NCI-H2171 treated with DMSO at 0.1 percent for 48 hours (cell line): ENCODE measurements at places on chromosomes 7 and 10.

- no peak for DNase-seq
Observed at GRCh38 chr7:14332155-14332554, 342.7 kb upstream of the ETV1 start.

- DNase-seq, result no peak
Observed at GRCh38 chr7:463362-463781, 56.3 kb downstream of the PDGFA start.

DNA sequence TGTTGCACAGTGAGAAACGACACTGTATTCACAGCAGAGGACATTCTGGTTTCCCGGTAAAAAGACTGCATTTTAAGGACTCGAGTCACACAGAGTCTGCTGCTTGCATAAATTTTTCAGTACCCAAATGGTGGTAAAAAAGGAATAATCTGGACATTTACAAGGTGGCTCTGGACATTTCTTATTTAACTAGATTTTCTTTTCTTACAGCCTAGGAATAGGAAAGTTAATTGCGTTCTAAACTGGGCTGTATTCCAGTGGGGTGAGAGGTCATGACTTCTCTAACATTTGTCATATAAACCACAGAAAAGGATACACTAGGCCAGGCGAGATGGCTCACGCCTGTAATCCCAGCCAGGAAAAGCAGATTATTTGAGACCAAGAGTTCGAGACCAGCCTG, 237.5 kb upstream of the KLF6 start:
- DNase-seq, result no peak

DNA sequence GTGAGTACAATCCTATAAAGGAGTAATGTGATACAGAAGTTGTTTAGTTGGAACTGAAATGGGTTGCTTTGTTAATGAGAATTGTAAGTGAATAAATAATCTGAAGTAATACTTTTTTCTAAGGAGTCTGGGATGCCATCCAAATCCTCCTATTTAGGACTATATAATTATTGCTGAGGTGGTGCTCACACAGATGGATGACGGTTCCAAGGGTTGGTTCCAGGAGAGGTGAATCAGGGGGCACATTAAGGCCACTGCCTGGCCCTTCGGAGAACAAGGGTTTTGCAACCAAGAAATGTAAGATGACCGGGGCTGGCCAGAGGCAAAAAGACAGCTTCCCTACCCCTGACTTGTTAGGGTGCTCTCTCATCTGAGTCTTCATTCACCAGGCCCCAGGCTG, 352.7 kb downstream of the PHTF2 start:
- DNase-seq, result peak; percentile 65

GRCh38 chr10:10520491-10521385, 496.9 kb upstream of the CELF2 start:
- DNase-seq, result no peak

DNA sequence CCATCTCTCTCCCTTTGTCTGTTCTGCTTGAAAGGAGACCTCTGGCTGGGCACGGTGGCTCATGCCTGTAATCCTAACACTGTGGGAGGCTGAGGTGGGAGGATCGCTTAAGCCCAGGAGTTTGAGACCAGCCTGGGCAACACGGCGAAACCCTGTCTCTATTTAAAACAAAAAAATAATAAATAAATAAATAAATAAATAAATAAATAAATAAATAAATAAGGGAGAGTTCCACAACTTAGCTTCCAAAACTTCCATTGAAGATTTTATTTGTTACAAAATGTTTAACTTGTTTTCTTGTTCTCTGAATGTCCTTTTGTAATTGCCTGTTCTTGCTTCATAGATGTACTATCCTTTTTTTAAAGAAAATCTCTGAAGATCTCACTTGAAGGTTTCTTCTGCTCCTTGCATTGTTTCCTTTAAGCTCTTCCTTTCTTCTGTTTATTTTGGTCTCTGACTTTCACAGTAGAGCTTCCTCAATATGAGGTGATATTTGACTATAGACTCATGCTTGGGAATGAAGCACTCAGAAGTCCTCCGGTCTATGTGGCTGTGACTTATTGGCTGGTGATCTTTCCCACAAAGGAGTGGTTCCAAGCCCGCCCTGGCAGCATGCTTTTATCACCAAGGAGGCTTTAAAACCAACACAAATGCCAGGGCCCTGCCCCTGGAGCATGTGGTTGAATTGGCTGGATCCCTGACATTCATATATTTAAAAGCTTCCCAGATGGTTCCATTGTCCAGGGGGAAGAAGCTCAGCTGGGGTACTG, 18.1 kb upstream of the NPTX2 start:
- DNase-seq, result no peak

- DNase-seq, result no peak
Observed at GRCh38 chr7:31003721-31004120, 40.0 kb downstream of the GHRHR start.
